ENCODE measurements at places on chromosomes 3 and 15. TPM values are rescaled to one million over a fixed set of nuclear protein-coding genes. Genes with fewer than 3 reads are reported as not detected.

The GOLGA6A gene
- total RNA-seq: not detected

- no peak for DNase-seq
Observed at GRCh38 chr15:45891766-45892165, 256.9 kb downstream of the SQOR start.

- no peak for DNase-seq
Observed at GRCh38 chr3:142019794-142020320, 129.5 kb downstream of the TFDP2 start.

DNA sequence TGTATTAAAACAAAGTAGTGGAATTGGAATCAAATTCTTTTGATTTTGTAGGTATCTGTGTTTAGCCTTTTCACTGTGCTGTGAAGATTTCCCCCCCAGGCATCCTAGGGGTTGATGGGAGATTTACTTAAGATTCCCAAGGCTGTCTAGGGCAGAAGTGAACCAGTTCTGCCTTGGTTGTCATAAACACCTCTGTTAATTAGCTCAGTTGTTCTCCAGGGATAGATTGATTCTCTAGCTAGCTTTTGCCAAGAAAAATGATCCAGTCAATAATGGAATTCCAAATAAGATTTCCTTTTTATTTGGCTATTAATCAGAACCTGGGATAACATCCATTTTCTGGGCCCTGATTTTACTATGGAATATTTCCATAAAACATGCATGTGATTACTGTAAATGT is 12.7 kb downstream of the DAG1 start:
- no peak for DNase-seq

The DOCK3 gene
- total RNA-seq: 15.2 TPM

The ANKRD34C gene
- not detected for total RNA-seq

GRCh38 chr3:174061162-174061561 is 663.6 kb downstream of the NLGN1 start:
- DNase-seq: no peak

GRCh38 chr3:147756476-147756875 is 347.3 kb downstream of the ZIC1 start:
- DNase-seq: no peak

DNA sequence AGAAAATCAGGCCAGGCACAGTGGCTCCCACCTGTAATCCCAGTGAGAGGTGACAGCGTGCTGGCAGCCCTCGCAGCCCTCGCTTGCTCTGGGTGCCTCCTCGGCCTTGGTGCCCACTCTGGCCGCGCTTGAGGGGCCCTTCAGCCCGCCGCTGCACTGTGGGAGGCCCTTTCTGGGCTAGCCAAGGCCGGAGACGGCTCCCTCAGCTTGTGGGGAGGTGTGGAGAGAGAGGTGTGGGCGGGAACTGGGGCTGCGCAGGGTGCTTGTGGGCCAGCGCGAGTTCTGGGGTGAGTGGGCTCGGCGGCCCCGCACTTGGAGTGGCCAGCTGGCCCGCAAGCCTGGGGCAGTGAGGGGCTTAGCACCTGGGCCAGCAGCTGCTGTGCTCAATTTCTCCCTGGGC is 252.6 kb downstream of the FOXP1 start:
- no peak for DNase-seq

- no peak for DNase-seq
Observed at GRCh38 chr3:76369170-76369569, 583.8 kb upstream of the ZNF717 start.

GRCh38 chr3:177960014-177960413 is 576.2 kb upstream of the KCNMB2 start:
- no peak for DNase-seq

GRCh38 chr3:123449997-123450604 is 1.2 kb upstream of the ADCY5 start:
- DNase-seq: no peak

- DNase-seq: peak; percentile 63
Observed at GRCh38 chr15:56045068-56045748, 51.8 kb upstream of the NEDD4 start.

DNA sequence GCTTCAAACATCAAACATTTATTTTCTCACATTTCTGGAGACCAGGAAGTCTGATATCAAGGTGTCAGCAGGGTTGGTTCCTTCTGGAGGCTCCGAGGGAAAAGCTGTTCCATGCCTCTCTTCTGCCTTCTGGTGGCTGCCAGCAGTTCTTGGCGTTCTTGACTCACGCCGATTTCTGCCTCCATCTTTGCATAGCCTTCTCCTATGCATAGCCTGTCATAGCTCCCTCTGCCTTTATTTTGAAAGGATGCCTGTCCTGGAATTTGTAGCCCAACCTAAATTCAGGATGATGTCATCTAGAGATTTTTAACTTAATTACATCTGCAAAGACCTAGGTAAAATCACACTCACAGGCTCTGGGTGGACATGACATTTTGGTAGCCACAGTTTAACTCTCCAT is 70.4 kb downstream of the RGMA start:
- no peak for DNase-seq

GRCh38 chr15:99619712-99620111 is 53.9 kb downstream of the MEF2A start:
- no peak for DNase-seq

DNA sequence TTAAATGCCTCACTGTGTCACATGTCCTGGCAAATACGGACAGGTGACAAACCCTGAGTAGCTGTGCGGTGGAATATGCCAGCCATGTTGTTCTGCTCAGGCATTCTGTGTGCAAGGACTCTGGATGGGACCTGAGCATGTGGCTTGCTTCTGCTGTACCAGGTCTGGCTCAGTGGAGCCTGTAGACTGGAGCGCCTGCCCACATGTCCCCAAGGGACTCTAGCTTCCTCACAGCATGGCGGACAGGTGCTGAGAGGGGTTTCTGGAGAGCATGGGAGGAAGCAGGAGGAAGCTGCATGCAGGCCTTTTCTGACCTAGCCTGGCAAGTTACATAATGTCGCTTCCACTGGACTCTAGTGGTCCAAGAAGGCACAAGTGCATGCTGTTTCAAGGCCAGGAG is 96.3 kb downstream of the PLXNA1 start:
- DNase-seq: no peak

DNA sequence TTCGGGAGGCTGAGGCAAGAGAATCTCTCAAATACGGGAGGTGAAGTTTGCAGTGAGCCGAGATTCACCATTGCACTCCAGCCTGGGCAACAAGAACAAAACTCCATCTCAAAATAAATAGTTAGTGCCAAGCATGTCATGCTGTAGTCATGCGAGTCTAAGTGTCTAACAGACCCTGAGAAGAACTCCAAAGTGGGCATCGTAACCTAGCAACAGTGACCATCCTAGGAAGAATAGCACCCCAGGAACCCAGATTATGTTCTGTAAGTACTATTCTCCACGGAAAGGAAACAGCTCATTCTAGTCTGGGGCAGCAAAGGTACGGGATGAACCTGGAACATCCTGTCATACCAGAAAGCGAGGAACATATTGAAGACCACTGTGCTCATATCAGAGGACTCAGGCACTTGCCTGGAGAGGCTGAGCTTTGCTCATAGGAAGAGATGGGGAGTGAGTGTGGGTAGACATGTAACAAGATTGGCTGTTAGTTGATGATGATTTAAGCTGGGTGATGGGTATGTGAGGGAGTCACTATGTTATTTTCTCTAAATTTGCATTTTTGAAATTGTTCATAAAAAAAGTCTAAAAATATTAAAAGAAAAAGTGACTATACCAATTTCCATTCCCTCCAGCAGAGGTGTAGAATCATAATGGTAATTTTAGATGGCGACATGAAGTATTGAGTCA is 31.7 kb downstream of the BCL2L10 start:
- no peak for DNase-seq

The NECTIN3 gene
- 14.0 TPM for total RNA-seq

The DAZL gene
- total RNA-seq: not detected

- no peak for DNase-seq
Observed at GRCh38 chr3:22609139-22609538, 594.0 kb upstream of the UBE2E2 start.

- no peak for DNase-seq
Observed at GRCh38 chr15:94206463-94207167, 24.7 kb upstream of the MCTP2 start.

DNA sequence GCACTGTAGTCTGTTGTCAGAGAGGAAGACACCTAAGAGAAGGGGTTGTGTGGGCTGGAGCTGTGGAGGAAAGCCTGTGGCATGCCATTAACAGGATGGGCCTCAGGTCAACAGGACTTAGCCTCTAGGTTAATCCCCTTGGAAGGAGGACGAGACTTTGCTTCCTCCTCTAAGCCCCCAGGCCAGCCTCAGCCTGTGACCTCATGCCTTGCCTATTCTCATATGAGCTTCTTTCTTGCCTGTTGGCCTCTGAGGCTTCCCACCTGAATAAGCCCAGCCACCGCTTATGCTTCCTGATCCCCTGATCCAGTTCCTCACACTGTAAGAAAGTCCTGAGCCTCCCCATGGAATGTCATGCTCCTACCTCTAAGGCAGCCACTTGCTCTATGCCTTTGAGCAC is 52.2 kb upstream of the TBC1D21 start:
- DNase-seq: no peak

The FMN1 gene
- 19.6 TPM for total RNA-seq

DNA sequence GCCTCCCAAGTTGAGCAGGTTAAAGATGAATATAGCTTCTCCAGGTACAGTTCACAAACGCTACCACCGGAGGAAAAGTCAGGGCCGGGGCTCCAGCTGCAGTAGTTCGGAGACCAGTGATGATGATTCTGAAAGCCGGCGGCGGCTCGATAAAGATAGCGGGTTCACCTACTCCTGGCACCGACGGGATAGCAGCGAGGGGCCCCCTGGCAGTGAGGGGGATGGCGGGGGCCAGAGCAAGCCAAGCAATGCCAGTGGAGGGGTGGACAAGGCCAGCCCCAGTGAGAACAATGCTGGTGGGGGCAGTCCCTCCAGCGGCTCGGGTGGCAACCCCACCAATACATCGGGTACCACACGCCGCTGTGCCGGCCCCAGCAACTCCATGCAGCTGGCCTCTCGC is 61.4 kb downstream of the SNRK start:
- DNase-seq: no peak

The ESYT3 gene
- 6.4 TPM for total RNA-seq

GRCh38 chr3:170476291-170476690 is 57.6 kb downstream of the CLDN11 start:
- DNase-seq: peak; percentile 47

The TRIM42 gene
- not detected for total RNA-seq

DNA sequence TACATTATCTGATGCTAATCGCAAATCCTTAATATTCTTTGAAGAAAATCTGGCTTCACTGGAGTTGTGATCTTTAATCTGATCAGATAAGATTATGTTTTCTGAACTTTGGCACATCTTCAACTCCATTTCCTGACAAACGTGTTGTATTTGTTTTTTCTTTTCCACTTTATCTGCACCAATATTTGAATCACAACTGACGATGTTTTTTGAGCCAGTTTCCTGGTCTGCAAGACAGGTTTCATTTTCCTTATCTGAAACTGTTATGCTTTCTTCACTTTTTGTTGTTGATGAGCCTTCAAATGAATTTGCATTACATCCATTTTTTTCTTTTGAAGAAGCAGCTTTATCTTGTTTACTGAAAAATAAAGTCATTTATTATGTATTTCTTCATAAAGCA is 101.5 kb downstream of the ZNF280D start:
- DNase-seq: no peak

DNA sequence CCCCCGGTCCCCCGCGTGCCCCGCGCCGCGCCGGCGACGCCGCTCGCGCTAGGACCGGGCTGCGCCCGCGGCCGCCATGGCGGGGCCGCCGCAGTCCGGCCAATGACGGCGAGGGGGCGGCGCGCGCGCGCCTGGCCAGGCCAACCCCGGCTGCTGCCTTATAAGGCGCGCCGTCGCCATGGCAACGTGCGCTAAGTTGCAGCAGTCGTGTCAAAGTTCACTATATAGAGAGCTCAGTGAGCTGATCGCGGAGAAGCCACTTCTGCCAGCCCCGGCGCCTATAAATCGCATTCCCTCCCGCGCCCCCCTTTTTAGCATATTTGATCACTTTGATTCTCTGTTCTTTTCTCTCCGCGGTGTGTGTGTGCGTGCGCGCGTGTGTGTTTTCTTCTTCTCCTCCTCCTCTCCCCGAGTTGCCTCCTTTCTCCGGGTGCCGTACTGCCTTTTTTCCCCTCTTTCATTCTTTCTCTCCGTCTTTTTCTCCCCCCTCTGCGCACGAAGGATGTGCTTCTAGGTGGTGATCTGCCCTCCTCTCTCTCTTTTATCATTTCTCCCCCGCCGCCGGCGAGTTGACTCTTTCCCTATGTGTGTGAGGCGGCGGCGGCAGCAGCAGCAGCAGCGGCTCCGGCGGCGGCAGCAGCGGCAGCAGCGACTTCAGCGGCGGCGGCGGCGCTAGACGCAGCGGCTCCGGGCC is at the start of gene NR2F2:
TSS of gene NR2F2 (plus strand) at position 251 of the 694 bp plus-strand sequence. CDS start 1,406 bp downstream, outside the sequence.
- peak; percentile 93 for DNase-seq

DNA sequence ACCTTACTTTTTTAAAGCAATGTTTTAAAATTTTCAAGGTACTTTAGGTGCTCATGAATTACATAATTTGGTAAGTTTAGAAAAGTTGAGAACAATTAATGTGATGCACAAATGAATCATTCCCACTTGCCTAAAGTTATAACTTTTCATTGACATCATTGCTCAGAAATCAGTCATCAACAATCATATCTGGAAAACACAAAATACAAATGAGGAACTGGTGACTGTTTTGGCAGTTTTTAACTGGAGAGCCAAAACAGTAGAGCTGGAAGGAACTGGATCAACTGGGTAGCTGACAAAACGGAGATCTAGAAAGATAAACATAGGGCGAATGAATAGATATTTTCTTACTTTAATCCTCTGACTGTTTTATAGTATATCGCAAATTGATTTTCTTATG is 767.1 kb downstream of the IGSF11 start:
- no peak for DNase-seq

DNA sequence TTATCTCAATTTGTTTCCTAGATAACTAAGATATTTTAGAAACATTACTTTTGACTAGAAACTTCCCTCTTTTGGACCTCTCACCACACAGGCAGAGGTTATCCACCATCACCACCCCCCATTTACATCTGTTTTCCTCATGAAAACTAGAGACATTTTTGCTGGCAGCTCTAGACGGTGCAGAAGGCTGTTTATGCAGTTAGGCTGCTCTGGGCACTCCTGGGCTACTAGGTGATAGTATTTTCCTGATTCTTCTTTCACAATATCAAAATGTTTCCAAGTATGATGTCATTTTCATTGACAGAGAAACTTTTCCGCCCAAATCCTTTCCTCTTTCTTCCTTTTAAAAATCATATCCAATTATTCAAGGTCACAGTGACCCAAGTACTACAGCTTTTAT is 67.1 kb downstream of the PLOD2 start:
- no peak for DNase-seq

GRCh38 chr3:37527361-37527760 is 334.3 kb upstream of the CTDSPL start:
- no peak for DNase-seq

GRCh38 chr3:197306374-197307086 is 8.1 kb upstream of the DLG1 start:
- no peak for DNase-seq

DNA sequence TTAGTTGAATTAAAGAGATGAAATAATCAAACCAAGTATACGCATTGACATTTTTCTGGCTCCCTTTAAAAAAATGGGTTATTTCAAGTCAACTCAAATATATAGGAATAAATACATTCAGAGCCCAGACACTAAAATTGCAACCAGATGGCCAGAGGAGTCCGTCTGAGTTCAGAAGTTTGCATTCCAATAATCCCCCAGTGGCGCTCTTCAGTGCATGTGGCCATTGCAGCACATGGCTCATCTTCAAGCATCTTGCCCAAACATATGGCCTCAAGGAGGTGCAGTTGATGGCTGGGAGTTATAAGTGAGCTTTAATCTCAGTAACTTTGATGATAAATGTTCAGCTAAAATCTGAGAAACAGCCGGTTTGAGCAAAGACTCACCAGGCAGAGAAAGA is 295.8 kb upstream of the LRRN1 start:
- DNase-seq: no peak

- DNase-seq: no peak
Observed at GRCh38 chr3:121730940-121731687, 18.4 kb downstream of the GOLGB1 start.

GRCh38 chr15:88917760-88918159 is 4.6 kb upstream of the MFGE8 start:
- DNase-seq: no peak

Data from PC-9 (cell line).